ENCODE measurements at places on chromosomes 7 and 10.

GRCh38 chr10:36888925-36889573 lies 236.3 kb upstream of the ANKRD30A start:
- DNase-seq, result no peak

GRCh38 chr7:157996359-157997079 lies 591.1 kb downstream of the PTPRN2 start:
- no peak for DNase-seq

DNA sequence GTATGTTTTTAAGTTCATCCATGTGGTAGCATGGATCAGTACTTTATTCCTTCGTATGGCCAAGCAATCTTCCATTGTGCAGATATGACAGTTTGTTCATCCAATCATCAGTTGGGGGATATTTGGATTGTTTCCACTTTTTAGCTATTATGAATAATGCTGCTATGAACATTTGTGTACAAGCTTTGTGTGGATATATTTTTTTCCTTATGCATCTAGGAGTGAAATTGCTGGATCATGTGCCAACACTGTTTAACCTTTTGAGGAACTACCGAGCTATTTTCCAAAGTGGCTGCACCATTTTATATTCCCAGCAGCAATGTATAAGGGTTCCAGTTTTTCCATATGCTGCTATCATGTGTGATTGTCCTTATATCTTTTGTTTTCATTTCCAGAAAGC lies 140.1 kb downstream of the HIBADH start:
- no peak for DNase-seq

DNA sequence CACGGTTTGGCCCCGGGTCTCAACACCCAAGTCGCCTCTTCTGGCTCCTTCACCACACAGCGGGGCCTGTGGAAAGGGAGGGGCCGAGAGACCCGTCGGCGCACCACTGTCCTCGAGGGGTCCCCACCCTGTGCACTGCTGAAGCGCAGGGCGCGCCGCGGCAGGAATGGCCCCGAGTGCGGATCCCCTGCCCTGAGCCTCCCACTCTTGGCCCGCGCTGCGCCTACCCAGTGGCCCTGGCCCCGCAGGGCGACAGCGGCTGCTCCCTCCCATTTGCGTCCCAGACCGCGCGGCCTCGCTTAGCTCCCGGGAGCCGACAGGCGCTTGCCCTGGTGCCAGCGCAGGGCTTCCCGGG lies 2.1 kb upstream of the SFMBT2 start:
- DNase-seq, result no peak

GRCh38 chr10:124122211-124122610 lies 28.8 kb upstream of the CHST15 start:
- DNase-seq, result no peak

DNA sequence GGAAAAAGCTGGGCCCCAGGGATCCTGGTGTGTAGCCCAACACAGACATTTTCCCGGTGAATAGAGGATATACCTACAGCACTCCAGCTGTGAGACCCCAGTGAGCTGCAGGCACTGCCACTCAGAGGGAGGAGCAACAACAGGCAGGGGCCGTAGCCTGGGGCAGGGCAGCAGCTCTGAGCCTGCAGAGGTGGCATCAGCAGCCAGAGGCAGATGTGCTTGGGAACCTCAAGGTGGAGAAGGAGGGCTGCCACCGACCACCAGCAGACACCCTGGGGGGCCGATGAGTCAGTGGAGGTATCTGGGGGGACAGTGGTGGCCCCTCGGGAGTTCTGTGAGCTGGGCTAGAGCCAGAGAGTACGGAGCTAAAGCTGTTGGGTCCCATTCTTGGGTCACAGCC lies 110.2 kb upstream of the GDF10 start:
- no peak for DNase-seq

All from osteocyte (in vitro differentiated cells).